ENCODE measurements at places on chromosomes 5 and 9.
A peak's percentile ranks its signal among the peaks of the same experiment; 100 is the strongest.

GRCh38 chr5:172123269-172123692 is 64.7 kb downstream of the STK10 start:
- DNase-seq = no peak

DNA sequence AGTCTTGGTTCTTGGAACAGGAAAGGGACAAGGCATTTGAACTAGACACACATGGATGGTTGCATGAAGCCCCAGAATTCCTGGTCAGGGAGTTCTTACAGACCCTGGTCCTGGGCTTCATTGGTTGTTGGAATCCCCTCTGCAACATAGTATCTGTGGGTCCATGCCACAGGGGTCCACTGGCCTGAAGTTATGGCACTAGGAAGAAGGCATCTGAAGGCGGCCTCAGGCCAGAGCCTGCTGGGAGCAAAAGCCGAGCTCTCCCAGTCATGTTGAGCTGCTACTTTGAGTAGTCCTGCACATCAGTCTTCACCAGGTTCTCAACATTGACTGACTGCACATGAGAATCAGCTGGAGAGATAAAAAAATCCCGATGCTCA is 71.1 kb upstream of the PITX1 start:
- DNase-seq = no peak

DNA sequence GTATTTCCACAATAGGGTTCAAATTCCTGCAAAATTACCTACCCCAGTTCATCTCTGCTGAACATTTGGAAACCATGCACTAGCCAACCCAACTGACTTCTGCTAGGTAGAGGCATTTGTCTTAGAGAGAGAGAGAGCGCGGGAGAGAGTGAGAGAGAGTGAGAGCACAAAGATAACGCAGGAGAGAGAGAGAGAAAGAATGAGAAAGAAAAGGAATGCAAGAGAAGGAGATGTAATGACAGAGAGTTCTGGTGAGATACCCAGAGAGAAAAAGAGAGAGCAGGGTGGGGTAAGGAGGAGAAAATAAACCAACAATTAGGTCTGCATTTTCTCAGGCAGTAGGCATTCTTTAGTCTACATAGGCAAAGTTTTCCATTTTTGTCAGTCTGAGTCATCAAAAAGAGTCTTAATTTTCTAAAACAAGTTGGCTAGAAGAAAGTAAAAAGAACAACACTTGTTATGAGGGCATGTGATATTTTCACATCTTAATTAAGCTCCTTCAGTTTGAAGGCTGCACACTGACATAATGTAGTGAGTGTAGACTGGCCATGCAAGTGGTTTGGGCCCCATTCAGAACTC is 98.2 kb downstream of the MAP1B start:
- no peak for DNase-seq

GRCh38 chr9:76192013-76192412 is 202.2 kb downstream of the RFK start:
- DNase-seq = no peak

GRCh38 chr5:140806834-140807775 is at the start of gene PCDHA4:
PCDHA4 (plus strand) TSS chr5:140807068.
- DNase-seq = peak; percentile 62

GRCh38 chr9:134066526-134066912 is 1.3 kb downstream of the BRD3 start:
- DNase-seq = no peak

DNA sequence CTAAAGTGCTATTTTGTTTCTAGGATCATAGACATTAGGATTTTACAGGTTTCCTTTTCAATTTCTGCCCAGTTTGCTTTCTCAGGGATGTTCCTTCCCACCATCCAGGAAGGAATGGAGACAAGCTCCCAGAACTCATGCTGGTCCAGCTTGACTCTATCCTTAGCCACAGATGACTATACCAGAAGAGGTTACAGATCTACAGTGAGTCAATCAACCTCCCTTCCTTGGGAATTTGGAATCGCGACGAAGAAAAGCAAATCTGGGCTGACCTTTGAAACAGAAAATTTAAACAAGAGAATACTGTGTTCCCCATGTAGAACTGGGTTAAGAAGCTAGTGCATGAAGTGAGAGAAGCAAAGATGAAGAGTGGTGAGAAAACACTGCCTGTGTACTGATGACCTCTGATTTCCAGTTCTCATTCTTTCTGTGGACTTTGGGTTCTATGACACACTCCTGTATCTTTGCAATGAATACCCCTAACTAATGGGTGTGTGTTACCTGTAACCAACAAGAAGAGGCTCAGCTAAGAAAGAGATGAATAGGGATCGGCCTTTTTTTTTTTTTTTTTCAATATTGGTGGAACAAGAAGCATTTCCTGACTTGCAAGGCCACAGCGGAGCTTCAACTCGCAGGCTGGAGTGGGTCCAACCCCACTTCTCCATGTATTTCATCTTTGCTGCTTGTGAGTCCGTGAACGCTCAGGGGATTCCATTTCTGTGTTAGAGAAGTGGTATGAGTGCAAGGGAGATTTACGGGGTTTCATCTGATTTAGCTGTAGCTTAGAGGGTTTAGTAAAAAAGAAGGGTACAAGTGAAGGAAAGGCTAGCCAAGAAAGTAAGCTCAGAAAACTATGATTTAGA is 563.9 kb upstream of the CLINT1 start:
- DNase-seq = no peak

DNA sequence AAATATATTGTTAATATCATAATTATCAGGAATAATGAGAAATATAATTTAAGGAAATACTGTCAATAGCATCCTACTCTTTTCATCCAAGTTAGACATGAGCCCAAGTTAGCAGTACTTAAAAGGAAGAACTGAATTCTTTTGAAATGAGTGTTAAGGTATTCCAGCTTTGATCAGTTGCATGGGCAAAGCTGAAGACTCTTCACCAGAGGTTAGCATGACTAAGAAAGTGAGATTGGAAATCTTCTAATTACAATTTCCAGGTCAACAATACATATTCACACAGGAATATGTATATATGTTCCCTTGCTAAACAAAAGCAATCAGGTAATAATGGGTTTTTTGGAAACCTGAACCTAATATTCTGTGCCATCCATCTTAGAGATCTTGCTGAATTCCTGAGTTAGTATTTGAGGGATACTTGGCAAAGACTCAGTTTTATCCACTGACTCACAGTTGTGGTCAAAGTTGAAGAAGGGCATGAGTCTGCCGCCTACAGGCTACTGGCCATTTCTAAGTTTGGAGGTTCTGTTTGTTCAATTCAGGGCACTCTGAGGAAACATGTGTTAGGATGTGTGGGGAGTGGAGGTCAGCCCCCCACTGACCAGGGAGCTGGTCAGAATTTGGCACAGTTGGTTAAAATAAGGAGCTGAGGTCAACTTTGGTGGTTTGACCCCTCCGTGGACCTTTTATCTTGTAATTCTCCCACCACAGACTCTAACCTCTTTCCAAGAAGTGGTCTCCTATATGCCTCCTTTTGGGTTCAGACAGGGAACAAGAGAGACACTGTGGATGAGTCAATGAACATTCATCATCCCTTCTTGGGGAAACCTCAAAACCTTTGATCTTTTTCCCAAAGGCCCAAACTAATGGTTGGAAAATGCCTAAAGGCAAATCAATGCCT is 118.3 kb downstream of the PIK3R1 start:
- DNase-seq = no peak

All from ascending aorta (tissue), 2 donors.